NCI-H2081 (cell line): ENCODE measurements at places on chromosomes 5 and 9.

DNA sequence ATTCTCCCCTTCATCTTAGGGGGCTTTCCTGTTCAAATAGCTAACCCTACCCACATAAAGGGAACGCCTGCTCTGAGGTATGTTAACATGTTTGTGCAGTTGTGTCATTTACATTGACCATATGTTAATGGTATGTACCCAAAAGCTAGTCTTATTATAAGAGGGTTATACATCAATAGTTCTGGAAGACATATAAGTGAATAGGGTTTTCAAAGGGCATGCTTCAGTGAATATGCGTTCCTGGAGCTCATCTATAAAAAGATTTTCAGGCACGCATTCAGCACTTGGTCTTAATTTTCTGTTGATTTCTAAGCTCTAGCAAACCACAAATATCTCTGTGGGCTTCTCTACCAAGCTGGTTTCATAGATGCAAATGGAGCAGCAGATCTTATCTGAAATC, 766.1 kb downstream of the IRX1 start:
- no peak for DNase-seq

GRCh38 chr9:129569502-129570449, 51.1 kb downstream of the C9orf50 start:
- DNase-seq: no peak

GRCh38 chr5:34553581-34553980, 102.5 kb upstream of the RAI14 start:
- DNase-seq: no peak

- DNase-seq: no peak
These were observed 63.1 kb downstream of the TMOD1 start for GRCh38 chr9:97564291-97565175.
